Endothelial cell of umbilical vein (primary cell): ENCODE measurements at places on chromosomes 16 and 17. TPM values are rescaled to one million over a fixed set of nuclear protein-coding genes. Genes with fewer than 3 reads are reported as not detected.

The SLC35G6 gene
- not detected in 2 replicates for total RNA-seq

The PRKCB gene
- total RNA-seq, result not detected in 2 replicates

DNA sequence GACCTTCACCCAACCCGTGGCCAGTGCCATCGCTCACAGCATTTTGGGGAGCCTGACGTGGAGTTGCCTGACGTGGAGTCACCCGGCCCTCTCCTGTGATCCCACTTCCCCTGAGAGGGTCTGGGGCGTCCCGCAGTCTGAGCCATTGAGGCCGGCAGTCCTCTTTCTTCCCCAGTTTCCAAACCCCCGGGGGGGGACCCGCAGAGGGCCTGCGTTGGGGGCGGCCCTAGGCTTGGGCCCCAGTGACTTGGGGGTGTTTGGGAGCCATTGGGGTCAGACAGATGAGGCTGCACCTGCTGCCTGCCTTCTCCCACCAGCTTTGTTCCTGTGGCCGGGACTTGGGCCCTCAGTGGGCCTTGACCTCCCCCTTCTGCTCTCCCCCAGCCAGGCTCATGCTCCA, 1.7 kb downstream of the RHOT2 start:
- no peak for DNase-seq

DNA sequence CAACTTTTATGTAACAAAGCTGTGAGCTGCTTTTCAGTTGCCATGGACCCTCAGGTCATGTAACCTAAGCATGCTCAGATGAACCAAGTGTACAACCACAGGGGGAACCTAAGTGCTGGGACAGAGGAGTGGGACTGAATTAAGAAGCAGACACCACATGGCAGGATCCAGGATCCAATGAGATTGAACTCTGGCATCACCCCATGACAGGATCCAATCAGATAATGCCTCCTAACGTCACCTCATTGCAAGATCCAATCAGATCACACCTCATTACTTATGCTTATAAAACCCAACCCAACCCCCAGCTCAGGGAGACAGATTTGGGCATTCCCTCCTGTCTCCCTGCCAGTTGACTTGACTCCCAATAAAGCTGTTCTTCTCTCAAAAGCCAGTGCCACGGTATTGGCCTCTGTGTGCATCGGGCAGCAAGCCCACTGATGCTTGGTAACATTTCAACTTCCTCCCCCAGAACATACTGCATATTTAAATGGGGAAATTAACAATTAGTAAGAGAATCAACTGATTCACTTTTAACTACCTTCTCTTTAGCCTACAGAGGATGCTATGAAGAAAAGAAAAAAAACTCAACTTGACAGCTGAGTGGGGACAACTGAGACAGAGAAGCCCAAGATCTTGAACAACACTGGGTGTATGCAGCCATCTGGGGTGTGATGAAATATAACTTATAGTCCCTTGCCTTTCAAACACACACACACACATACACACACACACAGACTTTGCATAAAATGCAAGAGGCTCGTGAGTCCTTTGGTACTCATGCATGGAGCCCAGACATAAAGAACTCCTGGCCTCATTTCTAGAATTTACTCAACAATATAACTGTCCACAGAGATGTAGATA, 148.4 kb downstream of the SLC39A11 start:
- DNase-seq, result no peak

- no peak for DNase-seq
Observed at GRCh38 chr17:79482727-79483521, 127.9 kb downstream of the RBFOX3 start.

DNA sequence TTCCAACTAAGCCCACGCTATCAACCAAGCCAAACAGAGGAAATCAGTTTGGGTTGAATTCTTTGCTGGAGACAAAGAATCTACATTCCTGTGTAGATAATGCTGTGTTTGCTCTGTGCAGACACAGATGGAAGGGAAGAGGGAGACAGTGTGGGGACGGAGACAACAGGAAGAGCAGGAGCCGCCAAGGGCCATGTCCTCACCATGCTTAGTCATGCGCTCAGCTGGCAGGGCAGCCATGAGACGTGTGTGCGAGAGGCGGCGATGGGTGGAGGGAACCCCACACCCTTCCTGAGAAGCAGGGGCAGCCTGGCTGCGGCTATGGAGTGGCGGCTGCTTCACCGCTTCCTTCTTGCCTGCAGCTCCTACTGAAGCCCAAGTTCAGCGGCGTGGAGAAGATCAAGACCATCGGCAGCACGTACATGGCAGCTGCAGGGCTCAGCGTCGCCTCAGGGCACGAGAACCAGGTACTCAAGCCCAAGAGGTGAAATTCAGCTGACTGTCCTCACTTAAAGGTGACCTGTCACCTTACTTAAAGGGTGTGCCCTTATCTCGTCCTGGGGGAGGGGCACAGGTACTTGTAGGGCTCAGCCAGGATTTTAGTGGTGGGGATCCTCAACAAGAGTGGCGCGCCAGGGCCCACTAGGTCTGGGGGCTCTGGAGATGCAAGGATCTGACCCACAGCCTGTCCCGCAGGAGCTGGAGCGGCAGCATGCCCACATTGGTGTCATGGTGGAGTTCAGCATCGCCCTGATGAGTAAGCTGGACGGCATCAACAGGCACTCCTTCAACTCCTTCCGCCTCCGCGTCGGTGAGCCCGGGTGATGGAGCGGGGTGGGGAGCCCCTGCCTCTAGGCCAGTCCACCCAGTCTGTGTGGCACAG, 47.5 kb downstream of the ADCY7 start:
- peak; percentile 51 for DNase-seq

The HOXB6 gene
- total RNA-seq, result 24.0 and 27.4 TPM in 2 replicates

DNA sequence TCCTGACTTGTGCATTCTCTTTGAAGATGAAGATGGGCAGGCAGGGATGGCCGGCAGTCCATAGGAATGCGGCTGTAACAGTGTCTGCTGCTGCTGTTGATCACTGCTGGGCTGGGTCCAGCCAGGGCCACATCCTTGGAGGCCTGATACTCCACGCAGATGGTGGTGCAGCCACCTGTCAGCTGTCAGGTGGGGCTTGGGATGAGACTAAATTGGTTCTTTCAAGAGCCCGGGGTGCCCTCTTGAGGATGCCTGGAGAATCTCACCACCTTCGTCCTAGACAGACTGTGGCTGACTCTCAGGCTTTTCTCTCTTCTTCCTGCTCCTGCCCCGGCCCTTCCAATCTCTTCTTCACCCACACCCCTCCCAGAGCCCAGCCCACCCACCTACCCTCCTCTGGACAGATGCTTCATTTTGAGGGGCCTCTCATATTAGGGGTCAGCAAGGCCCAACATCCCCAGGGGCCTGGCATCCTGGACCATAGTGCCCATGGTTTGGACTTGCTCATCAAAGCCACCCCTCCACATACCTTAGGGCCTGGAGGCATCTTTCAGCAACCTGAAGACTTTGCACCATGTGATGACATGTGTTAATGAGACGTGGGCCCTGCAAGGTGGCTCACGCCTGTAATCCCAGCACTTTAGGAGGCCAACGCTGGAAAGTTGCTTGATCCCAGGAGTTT, 19.1 kb downstream of the OSBPL7 start:
- DNase-seq, result peak; percentile 36
